CD4-positive, alpha-beta T cell treated with Interferon gamma for 1 hour (primary cell): ENCODE measurements at places on chromosomes 7 and 10.

DNA sequence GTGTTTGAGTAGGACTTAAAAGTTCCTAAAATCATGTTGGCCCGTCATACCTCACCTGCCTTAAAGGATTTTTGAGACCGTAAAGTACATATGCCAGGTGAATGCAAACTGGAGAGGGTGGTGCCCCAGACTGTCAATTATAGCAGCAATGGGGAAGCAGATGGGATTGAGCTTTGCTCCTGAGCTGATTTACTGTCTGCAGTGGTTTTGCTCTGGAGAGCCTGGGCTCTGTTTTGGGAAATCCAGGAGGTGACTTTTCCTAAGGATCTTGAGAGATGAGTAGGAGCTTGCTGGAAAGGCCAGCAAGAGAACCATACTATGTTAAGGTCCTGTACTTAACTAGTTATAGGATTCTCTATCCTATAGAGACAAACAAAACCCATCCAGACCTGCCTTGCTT is 43.0 kb downstream of the COL13A1 start:
- DNase-seq: no peak

DNA sequence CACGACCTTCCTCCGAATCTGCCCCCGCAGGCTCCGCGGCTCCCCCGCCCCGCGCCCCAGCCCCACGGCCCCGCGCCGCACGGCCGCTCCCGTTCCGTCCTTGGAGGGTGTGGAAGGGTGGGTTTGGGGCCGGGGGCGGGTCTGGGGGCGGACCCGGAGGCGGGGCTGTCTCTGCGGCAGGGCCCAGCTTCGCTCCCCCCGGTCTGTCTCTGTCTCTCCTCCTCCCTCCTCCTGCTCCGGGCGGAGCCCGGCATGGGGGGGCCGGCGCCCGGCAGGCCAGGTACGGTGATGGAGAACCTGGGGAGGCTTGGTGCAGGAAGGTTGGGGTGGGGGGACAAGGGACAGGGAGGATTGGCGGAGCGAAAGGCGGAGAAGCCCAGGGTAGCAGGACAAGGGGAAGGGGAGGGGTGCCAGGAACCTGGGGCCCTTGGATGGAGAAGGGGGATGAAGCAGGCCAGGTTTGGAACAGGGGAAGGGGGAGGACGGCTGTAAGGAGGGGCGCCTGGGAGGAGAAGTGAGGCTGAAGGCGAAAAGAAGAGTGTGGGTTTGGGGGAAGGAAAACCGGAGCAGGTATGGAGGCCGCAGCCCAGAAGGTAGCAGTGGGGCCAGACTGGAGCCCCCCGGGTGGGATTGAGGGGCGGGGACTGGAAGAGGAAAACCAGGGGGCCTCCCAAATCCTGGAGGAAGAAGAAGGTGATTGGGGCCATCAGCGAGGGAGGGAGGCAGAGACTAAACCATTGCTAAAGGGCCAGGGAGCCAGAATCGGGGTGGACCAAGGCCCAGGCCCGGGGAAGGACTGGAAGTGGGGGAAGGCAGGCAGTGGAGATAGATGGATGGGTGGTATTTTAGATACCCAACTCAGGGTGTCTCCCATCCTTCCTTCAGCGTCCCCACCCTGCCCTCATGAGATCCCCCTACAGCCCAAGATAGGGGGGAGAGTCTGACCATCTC is at the start of gene NYAP1:
TSS of gene NYAP1 (plus strand) at position 206 of the 951 bp plus-strand sequence. CDS start 1,385 bp downstream, outside the sequence.
- DNase-seq: peak; percentile 59

GRCh38 chr10:36003688-36004087 is 361.6 kb upstream of the FZD8 start:
- no peak for DNase-seq

- DNase-seq: no peak
Measured at GRCh38 chr10:44193166-44193565, 191.7 kb downstream of the CXCL12 start.

DNA sequence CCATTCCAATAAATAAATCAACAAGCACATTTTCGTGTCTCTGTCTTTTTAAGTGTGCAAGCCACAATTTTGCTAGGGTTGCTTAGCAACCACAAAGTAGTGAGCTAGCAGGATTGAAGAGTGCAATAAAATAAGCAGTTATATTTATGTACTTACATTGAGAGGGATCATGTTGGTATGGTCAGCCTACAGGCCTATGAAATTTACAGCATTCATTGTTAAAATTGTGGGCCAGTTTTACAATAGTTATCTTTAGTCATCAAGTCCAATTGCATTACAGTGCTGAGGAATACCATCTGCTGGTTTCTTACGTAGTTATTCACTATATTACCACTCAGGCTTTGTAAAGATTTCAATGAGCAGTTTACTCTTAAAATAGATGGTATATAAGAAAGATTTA is 192.5 kb upstream of the POT1 start:
- DNase-seq: no peak

- DNase-seq: no peak
Measured at GRCh38 chr7:93435791-93436190, 138.7 kb downstream of the CALCR start.

GRCh38 chr7:121288894-121289293 is 39.9 kb upstream of the WNT16 start:
- no peak for DNase-seq

GRCh38 chr10:28411648-28412047 is 108.8 kb upstream of the MPP7 start:
- DNase-seq: peak; percentile 64

GRCh38 chr7:1662767-1663166 is 7.3 kb upstream of the ELFN1 start:
- no peak for DNase-seq

DNA sequence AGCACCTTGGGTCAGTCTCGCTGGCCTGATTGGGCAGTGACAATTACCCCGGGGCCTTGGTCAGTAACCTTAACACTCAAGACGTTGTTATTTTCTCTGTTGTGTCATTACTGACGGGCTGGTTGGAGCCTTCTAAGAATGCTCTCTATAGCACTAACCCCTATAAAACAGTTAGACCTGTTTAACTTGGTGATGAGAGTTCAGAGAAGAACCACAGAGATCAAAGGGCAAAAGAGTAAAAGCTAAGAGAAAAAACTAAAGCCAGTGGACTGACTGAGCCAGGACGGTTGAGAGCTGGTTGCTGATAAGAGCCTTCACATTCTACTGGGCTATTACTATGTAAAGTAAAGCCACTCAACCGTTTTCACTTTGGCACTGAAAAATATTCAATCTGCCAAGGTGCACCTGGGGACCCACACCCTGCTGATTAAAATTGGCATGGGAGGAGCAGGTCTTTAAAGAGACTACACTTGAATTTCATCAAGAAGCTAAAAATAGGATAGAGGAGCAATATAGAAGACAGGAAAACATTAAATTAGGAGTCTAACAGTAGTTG is 13.6 kb upstream of the ITGB1 start:
- no peak for DNase-seq

DNA sequence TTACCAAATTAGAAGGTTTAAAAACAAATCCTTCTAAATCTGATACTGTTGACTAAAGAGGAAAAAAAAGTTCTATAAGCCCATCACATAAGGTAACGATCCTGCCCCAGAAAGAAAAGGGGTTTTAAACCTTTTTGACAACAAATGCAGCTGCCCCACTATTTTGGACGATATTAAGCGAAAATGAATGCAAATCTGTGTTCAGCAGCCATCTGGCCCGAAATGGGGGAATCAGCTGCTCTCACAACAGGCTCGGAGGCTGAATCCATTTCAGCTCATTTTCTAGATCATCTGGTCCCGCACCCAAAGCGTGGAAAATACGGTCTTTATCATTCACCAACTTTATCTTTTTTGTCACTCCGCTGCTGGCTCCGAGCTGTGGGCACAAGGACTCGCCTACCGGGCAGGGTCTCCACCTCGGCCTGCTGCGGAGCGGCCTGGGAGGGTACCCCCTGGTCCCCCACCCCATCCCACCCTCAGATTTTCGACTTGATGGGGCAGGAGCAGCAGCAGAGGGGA is 2.4 kb upstream of the EBF3 start:
- DNase-seq: no peak

DNA sequence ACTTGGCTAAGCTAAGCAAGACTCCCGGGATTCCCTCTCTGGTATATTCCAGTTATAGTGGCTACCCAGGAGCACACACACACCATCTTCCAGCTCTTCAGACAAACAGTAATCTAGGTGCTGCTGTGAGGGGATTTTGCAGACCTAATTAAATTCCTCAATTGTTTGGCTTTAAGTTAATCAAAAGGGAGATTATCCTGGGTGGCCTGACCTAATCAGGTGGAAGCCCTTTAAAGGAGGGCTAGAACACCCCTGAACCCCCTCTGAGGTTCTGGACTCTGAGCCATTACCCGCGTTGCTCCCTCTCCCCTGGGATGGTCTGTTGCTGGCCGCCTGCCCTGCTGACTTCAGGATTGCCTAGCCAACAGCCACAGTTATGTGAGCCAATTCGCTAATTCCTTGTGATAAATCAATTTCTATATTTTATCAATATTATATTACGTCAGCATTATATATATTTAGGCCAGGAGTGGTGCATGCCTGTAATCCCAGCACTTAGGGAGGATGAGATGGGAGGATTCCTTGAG is 6.4 kb downstream of the SFXN2 start:
- DNase-seq: no peak

- DNase-seq: no peak
Measured at GRCh38 chr7:120856621-120857352, 1.2 kb downstream of the TSPAN12 start.

- DNase-seq: no peak
Measured at GRCh38 chr10:63763744-63764143, 242.5 kb downstream of the REEP3 start.

DNA sequence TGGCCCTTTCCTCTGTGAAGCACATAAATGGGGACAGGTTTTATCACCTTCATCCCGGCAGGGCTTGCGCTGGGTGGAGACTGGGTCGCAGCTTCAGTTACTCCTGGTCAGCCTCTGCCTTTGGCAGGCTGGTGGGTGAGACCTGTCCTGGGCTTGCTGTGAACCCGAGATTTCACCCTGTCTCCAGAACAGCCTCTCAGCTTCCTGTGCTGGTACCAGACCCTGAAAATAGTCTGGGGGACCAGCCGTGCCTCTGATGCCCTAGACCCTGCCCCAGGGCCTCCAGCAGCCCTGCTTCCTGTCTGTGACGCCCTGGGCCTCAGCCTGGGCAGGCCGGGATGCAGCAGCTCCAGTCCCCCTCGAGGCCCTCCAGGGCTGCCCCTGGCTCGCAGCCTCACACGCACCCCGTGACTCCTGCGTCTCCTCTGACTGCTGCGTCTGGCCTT is 13.2 kb upstream of the PWWP2B start:
- DNase-seq: no peak

GRCh38 chr7:18356191-18356645 is 139.3 kb upstream of the HDAC9 start:
- DNase-seq: no peak

DNA sequence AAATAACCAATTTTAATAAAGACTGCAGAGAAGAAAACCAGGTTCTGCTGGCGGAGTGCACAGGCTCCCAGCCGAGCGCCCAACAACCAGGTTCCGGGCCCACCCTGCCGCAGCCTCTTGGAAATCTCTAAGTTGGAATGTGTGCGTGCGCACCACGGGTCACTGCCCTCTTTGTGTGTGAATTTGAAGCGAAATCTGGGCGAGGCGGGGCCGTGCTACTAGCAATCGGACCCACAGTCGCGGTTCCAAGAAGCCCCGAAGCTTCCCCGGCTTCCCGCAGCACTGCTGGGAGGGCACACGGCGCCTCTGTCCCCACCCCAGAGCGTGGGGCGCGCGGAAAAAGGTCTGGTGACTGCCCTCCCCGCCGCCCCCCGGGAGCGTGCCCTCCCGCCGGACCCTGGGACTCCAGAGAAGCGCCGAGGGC is 666 bp upstream of the MAP3K8 start:
- peak; percentile 43 for DNase-seq

DNA sequence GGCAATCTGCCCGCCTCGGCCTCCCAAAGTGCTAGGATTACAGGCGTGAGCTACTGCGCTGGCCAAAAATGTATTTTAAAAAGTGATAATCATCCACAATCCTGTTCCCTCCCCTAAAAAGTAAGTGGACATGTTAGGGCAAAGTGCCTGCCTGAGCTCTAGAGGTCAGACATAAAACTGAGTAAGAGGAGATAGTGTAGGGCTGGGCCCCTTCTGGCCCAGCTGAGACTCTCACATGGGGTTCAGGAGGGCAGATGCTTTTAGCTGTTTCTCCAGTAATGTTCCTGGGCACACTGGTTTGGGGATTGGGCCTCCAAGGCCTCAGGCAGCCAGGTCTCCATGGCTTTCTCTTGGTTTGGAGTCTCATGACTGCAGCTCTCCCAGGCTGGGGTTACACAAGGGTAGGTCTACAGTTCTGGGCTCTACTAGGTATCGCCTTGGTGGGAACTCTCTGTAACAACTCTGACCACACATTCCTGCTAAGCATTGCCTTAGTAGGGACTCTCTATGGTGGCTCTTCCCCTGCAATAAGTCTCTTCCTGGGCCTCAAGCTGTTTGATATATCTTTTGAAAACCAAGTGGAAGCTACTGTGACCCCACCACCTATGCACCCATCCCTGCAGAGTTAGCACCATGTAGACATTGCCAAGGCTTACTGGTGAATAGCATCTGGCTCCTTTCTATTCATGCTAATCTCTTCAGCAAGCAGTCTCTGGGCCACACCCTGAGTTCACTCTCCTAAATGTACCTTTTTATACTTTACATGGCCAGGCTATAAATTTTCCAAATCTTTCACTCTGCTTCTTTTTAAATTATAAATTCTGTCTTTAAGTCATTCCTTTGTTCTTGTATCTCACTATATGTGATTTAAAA is 6.9 kb upstream of the NUDCD3 start:
- DNase-seq: no peak

DNA sequence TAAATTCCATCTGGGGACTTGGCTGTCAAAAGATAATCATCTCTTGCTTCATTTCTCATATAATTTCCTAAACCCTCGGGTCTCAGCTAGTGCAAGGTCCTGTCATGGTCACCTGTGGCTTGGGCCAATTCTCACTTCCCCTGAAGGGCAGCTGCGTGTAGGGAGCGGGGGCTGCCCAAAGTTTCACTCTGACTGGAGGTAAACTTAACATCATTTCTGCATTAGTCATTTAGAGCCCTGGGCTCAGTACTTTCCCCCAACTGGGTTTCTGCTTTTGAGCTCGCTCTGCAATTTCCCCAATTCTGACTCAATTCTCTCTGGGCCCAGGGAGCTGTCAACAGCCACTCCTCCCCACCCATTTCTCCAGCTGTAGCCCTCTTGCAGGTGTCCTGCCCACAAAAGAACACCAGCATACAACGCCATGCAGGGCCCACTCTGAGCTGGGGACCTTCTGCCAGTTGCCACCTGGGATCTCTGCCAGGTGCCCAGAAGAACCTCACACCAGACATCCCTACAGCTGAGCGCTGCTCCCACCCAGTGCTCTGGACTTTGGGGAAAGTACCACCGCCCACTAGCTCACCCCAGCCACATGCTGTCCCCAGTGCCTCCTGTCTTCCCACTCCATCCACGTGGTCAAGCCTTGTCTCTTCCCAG is 37.9 kb downstream of the VOPP1 start:
- peak; percentile 85 for DNase-seq

- DNase-seq: no peak
Measured at GRCh38 chr10:126084369-126084768, 188.0 kb downstream of the FANK1 start.

GRCh38 chr7:130667593-130668257 is 823 bp downstream of the COPG2 start:
- no peak for DNase-seq

- DNase-seq: no peak
Measured at GRCh38 chr7:23898619-23899018, 188.6 kb downstream of the STK31 start.
